ENCODE measurements at places on chromosomes 6 and 20.

DNA sequence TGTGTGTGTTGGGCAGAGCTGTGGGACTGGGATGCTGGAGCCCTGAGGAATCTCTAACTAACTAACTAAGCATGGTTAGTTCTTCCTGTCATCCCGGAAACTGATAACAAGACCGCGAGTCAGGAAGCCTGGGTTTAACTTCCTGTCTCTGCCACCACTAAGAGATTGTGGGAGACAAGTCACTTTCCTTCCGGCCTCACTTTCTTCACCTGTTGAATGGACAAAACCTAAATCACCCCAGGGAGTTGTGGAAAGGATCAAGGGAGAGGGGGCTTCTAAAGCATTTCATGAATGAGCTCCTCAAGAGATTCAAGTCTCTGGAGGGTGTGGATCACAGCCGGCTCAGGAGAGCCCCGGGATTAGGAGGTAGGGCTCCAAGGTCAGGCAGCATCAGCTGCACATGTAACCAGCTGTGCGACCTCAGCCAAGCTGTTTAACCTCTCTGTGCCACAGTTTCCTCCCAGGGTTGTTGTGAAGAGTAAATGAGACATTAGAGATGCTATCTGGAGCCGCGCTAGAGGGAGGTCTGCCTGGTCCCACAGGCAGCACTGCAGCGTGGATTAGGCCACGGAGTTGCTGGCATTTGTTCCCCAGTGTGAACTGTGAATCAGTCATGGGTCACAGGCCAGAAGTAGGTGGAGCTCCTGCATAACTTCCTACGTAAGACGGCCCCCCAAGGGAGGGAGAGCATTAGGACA, 105.1 kb downstream of the TOX2 start:
- no peak for DNase-seq

DNA sequence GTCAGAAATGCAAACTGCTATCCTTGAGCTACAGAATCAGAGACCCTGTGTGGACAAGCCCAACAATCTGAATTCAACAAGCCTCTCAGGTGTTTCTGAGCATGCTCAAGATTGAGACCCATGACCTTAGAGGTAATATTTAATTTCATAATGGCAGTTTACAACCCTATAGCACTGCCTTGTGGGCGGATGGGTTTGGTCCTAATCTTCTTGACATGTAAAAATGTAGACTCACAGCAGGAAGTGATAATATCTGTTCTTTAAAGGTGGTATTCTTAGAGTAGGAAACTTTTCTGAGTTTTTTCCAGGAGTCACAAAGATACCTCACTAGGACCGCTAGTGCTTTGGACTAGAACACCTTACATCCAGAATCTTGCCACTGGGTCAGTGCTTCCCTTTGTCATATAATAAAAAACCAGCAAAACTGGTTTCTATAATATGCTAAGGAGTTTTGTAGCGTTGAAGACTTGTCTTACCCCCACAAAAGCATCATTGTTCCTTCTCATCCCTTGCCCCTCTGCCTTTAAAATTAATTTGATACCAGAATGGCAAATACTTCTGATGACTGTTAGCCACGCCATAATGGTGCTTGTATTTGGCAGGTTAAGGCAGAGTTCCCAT, 52.6 kb downstream of the E2F3 start:
- no peak for DNase-seq

GRCh38 chr6:124008988-124009765, 205.5 kb downstream of the NKAIN2 start:
- no peak for DNase-seq

- no peak for DNase-seq
Observed at GRCh38 chr20:1894951-1895673, at the start of gene SIRPA. SIRPA (plus strand) TSS chr20:1895407; CDS start chr20:1895448, 41 bp downstream.

DNA sequence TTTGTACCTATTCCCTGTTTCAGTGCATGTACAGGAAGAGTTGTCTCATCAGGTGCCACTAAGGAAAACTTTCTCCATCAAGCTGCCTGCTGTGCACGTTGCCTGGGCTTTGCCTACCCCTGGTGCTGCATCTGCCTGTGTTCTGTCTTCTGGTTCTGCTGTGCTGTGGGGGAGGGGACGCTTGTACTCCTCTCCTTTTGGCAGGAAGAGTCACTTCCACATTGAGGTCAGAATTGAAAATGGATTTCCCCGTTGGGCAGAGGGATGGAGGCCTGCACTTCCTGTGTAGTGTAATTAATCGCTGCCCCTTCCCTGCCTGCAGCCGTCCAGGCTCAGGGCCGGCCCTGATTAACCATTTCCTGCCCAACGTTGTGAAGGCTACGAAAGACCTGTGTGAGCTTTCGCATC, 153.3 kb downstream of the SCML4 start:
- DNase-seq: no peak

DNA sequence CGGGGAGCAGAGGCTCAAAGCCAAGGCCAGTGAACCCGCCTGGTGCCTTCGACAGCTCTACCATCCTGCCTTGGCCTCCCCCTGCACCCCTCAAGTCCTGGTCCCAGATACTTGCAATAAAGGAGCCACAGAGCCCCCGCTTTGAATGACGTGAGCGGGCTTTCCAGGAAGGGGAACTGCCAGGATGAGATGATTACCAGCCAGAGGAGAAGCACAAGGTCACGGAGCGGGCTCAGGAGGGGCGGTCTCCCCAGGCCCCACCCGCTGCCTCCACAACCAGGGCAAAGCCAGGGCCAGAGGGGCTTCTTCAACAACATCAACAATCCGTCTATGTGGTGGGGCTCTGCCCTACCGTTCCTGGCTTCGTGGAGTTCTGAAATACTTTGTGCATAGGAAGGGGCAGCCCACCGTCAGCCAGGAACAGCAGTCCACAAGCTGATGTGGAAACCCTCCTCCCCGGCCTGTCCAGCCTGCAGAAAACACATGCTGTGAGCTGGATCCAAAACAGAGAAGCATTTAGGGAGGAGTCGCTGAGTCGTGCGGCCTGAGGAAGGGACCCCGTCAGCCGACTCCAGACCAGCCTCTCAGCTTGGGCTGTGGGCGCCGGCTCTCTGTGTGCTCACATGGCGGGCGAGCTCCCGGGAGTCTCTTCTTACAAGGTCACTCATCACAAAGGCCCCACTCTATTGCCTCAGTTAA, 392.5 kb downstream of the CDH4 start:
- no peak for DNase-seq

- no peak for DNase-seq
Observed at GRCh38 chr6:17504005-17504404, 96.1 kb upstream of the FAM8A1 start.

- DNase-seq: no peak
Observed at GRCh38 chr6:158805698-158806377, 13.3 kb downstream of the EZR start.

- DNase-seq: no peak
Observed at GRCh38 chr20:37773291-37773826, 79.5 kb downstream of the CTNNBL1 start.

- no peak for DNase-seq
Observed at GRCh38 chr20:11976966-11977365, 59.3 kb downstream of the BTBD3 start.

DNA sequence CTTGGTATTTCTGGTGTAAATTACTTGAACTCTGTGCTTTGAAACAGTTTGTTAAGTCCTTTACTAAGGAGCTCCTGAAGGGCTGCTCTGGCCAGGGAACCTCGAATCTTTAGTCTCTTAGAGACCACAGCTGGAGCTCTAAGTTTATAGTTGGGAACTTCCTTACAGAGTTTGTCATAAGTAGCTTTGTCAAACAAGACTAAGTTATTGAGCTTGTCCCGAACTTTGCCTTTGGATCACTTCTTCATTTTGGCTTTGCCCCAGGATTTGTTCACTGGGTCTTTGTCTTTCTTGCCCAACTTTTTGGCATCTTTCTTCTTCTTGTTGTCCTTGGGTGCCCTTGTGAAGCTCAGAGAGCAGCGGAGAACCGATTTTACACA, 64.8 kb downstream of the FAM50B start:
- no peak for DNase-seq

GRCh38 chr6:142566628-142567396, 265.0 kb downstream of the ADGRG6 start:
- DNase-seq: no peak

- no peak for DNase-seq
Observed at GRCh38 chr6:25279748-25280343, 672 bp downstream of the CARMIL1 start.

GRCh38 chr6:157726892-157727628, 96.0 kb upstream of the SNX9 start:
- DNase-seq: no peak

- no peak for DNase-seq
Observed at GRCh38 chr6:45921691-45922281, 93.9 kb downstream of the CLIC5 start.

DNA sequence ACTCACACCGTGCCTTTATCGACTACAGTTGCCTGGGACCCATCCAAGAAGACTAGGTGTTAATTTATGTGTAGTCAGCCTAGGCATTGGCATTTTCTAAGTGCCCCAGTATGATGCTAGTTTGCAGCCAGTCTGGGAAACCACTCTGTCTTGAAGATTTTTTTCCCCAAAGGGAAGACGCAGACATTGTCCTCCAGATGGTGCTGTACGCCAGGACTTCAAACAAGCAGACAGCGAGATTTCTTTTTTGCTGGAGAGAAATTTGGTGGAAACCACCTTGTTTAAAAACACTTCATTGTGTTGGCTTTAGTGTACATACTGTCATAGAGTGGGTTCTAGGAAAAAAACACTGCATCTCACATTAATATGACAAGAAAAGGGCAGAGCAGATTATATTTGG, 30.0 kb downstream of the ALDH5A1 start:
- DNase-seq: no peak

DNA sequence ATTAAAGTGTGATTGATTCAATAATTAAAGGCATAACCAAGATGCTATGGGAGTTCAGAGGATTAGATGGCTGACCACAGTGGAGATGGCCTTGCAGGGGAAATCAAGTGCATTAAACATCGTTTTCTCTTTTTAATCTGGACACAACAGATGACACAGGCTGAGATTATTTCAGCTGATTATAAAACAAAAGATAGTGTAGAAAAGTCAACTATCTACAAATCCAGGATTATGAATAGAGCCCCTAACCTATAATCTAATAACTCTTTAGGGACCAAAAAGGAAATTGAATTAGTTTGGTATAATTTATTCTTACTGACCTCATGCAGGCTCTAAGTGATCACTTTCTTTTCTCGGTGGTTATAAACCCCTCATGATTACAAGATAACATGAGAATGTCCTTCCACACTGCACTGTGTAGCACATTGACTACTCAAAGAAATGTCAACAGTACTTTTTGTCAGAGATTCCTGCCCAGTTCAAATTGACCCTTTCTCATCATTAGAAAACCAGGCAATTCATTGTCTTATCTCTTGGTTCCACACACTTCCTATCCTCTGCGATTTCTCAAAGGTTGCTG, 122.1 kb downstream of the PKHD1 start:
- no peak for DNase-seq

GRCh38 chr20:62872862-62873261, 11.2 kb upstream of the TCFL5 start:
- no peak for DNase-seq

GRCh38 chr6:3619201-3619600, 132.3 kb downstream of the PXDC1 start:
- DNase-seq: no peak

DNA sequence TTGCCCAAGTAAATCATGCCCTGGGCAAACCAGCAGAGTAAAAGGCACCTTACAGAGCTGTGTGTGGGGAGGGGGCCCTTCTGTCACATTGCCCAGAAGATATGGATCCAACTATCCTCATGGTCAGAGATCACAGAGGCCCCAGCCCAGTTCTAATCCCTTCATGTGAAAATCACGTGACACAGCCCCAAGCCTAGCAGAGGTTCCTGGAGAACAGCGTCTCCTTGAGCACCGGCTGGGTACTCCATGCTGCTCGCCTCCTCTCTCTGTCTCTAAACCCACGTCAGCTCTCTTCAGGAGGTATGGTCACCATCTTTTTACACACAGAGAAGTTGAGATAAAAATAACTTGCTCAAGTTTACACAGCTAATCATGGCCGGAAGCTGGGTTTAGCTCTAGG, 230.2 kb downstream of the ANKRD60 start:
- no peak for DNase-seq

GRCh38 chr6:81937296-81937937, 184.9 kb upstream of the TENT5A start:
- DNase-seq: no peak

DNA sequence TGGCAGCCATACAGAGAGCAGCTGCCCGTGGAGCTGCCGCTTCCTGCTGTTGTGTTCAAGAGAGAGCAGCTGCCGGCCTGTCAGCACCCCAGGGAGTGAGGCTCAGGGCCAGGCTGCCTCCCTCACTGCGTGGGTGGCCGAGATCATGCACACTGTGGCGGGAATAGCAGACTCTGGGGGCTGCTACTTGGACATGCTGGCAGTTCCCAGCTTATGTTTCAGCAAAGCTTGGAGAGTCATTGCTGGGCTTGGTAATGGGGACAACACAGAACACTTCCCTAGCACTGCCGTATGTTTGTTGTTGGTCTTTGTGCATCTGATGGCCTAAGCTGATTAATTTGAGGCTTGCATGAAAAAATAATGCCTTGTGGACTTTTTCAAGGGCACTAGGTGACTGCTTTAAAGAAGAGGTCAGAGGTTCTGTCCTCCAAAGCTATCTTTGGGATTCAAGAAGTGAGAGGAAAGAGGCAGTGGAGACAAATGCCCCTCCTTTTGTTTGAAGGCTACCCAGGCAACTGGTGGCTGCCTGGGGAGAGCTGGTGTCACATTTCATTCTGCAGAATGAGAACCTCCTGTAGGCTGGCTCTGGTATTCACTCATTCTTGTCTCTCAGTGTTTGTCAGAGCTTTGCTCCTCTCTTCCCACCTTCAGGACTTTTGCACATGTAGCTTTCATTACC, 18.8 kb downstream of the MRAP2 start:
- DNase-seq: no peak

DNA sequence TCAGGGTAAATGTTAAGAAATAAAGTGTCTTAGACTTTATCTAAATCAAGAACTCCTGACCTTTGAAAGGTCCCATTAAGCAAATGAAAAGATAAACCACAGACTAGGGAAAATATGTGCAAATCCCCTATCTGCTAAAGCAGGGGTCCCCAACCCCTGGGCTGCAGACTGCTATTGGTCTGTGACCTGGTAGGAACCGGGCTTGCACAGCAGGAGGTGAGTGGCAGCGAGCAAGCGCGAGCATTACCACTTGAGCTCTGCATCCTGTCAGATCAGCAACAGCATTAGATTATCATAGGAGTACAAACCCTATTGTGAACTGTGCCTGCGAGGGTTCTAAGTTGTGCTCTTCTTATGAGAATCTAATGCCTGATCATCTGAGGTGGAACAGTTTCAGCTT, 42.4 kb downstream of the LCA5 start:
- no peak for DNase-seq

DNA sequence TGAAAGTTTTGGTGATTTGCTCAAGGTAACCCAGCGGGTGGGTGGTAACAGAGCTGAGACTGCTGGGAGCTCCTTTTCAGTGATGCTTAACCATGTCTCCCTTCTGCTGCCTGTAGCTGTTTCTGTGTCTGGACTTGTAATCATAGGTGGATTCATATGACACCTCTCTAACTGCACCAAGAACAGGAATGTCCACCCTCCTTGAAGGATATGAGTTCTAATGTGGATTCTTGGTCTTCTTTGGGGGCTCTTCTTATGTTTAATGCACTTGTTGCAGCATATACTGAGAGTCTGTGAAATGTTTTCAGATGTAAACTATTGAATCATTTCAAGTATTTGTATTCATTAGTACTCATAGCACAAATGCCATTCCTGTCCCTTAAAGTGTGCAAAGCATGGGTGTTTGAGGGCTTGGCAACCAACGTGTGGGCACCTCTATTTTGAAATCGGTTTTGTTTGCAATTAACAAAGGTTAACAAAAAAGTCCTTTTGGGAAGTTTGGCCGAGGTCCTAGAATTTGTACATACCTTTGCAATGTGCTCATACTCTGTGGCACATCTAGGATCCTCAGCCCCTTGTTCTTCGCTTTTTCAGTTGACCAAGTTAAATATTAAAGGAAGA, 138.0 kb downstream of the SOX4 start:
- no peak for DNase-seq
